ENCODE measurements at places on chromosomes 16 and 17.

GRCh38 chr17:39639566-39640458 is 2.9 kb downstream of the STARD3 start:
- no peak for DNase-seq

DNA sequence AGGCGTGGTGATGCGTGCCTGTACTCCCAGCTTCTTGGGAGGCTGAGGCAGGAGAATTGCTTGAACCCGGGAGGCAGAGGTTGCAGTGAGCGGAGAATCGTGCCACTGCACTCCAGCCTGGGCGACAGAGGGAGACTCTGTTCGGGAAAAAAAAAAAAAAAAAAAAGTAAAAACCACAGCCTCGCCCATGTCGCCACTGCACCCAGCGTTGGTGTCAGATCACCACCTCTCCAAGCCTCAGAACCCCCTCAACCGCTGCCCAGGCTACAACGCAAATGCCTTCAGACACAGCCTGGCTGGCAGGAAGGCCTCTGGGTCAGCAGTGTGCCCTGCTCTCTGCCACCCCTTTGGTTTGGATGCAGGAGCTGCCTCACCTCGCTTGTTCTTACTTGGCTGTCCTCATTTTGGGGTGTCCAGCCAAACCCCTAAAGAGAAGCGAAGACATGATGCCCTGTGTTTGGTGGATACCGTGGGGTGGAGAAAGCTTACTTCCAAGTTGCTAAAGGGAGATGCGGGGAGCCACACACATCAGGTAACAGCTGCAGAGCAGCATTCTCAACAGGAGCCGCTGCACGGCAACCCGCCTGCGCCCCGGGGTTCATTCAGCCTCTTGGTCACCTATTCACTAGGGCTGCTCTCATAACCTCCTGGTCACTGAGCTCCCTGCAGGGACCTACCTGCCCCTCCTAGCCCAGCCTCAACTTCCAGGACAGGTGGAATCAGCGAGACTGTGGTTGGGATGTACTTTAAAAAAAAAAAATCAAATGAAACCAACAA is 13.0 kb upstream of the CYTH1 start:
- DNase-seq: no peak

DNA sequence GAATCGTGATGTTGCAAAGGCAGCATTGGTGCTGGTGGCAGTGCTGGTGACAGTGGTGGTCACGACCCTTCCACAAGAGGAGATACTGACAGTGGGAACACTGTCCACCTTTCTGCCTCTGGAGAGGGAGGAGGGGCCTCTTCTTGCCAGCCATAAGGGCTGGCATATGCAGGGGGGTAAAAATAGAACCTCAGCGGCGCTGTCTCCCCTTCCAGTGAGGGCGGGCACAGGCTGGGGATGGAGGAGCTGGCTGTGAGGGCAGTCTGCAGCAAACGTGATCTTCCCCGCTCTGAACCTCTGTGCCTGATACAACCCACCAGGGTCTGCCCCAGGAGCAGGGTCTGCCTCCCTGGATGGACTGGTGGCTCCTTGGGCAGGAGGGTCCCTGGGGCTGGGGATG is 3.4 kb downstream of the RAP1GAP2 start:
- DNase-seq: no peak

GRCh38 chr16:2205967-2206313 is 686 bp downstream of the MLST8 start:
- no peak for DNase-seq

Data from Kasumi-1 (cell line).